ENCODE measurements at places on chromosomes 13 and 19.

DNA sequence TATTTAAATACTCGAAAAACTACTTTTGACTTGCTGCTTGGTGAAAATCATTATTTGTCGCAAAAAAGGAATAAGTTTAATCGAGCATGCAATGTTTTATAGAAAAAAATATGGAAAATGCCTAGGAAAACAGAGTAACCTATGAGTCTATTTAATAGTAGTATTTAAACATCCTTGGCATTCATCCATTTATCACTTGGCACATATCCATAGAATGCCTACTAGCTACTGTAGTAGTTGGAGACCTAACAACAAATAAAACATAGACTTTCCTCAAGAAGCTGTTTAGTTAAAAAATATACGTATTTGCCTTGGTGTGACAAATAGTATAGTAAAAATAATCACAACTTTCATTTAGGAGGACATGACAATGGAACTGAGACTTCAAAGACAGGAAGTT is 302.1 kb downstream of the DIAPH3 start:
- DNase-seq, result no peak

GRCh38 chr13:51360489-51360888 is 21.0 kb downstream of the SERPINE3 start:
- DNase-seq, result no peak

- DNase-seq, result no peak
Measured at GRCh38 chr13:92487238-92487637, 739.4 kb upstream of the GPC6 start.

GRCh38 chr19:58575183-58576041 is 2.3 kb upstream of the MZF1 start:
- peak; percentile 79 for DNase-seq

GRCh38 chr13:98874029-98874397 is 103.9 kb downstream of the DOCK9 start:
- DNase-seq, result no peak

DNA sequence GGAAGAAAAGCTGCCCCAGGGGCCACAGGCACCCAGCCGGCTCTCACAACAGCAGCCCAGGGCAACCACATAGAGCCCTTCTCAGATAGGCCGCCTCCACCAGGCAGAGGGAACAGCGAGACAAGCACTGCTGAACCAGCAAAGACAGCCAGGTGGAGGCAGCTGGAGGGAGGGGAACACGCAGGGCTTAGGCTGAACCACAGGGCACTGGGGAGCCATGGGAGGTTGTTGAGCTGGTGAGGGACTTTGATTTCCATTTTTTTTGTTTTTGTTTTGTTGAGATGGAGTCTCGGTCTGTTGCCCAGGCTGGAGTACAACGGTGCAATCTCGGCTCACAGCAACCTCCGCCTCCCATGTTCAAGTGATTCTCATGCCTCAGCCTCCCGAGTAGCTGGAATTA is 3.5 kb downstream of the GAMT start:
- no peak for DNase-seq

GRCh38 chr13:26480246-26480855 is 77.1 kb upstream of the WASF3 start:
- DNase-seq, result no peak

DNA sequence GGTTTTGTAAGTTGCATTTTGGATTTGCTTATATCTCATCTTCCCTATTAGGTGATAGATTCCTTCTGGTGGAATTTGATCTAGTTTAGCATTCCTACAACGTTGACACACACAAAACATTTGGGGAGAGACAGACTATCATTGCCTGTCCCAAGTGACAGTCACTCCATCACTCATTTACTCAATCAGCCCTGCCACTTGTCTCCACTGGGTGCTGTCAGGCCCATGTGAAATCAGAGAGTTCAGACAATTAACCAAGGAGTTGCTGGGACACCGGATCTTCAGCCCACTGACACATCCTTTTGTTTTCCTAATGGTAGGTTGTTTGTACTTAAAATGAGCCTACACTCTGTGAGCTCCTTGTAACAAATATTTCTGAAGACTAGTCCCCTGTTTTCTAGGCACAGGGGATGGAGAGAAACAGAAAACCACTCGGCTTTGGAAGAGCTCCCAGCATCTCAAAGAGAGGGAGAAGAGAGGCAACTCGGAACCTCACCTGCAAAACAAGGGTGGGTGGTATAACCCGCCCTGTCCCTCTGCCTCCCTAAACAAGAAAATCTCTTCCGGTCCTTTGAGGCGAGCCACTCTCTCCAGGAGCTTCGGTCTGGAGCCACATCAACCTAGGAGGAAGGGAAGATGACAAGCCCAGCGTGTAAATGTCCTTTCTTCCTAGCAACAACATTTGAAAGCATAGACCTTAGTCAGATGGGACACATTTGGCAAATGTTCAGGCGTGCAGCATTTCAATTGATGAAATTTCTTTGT is 440.9 kb upstream of the KLF12 start:
- no peak for DNase-seq

DNA sequence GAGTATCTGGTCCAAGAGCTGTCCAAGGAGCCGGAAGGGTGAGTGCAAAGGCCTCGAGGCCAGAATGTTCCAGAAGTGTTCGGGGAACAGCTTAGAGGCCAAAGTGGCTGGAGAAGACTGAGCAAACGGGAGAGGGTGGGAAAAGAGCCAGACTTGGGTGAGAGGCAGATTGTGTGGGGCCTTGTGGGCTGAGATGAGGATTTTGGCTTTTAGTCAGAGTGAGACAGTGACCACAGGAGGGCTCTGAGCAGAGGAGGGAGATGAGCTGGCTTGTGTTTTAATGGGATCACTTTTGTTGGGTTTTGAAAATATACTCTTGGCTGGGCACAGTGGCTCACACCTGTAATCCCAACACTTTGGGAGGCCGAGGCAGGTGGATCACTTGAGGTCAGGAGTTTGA is 5.6 kb downstream of the NANOS2 start:
- no peak for DNase-seq
